Fibroblast of the aortic adventitia (primary cell): ENCODE measurements at places on chromosomes 3 and 15.

- peak; percentile 40 for DNase-seq
These were observed 36.0 kb downstream of the FOXP1 start for GRCh38 chr3:71547249-71548198.

DNA sequence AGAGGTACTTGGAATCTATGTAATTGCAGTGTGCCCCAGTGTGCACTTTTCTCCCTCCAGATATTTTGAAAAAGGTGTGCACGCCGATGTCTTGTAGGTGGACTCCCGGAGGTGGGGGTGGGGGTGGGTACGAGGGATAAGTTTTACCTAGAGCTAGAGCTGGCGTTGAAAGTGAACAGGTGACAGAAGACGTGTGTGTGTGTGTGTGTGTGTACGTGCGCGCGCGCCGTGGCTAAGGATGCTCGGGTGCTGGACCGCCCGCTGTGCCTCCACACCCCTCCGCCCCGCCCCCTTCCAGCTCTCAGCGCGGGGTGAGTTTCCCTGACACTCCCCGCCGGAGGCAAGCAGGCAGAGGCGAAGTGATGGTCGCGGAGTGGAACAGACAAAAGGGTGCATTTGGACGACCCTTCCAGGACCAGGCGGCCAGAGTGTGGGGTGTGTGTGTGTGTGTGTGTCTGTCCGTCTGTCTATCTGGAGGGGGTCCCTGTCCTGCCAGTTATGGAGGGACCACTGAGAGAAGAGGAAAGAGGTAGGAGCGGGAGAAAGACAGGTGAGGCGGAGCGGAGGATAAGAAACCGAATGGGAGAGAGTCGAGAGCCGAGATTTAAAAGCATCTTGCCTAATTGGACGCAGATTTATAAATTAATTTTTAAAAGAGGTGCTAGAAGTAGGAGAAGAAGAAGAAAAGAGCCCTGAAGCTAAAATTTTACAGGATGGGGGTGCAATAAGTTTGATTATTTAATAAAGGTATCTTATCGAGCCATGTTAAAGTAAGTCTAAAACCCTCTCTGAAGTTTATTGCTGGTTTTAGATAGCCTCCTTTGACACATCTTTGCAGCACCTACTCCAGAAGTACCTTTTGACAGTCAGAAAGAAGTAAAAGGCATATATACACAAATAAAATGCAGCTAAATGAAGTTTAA, 335.8 kb upstream of the THRB start:
- DNase-seq: no peak

DNA sequence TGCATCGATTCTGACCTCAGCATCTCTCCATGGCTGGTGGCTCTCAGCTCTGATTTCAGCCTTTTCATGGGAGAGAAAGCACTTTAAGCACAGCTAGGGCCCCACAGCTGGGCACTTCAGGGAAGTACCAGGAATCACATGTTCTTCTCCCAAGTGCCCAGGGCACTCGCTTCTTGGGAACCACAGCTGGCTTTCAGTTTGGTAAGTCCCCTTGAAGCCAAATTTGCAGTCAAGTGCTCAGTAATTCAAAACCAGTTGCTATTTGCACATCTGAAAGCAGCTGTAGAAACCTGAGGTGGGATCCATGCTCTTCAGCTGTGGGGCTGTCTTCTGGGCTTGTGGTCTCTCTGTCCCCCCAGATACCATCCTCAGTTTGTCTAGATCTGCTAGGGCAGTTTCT, 12.8 kb downstream of the GABRA5 start:
- DNase-seq: no peak

- peak; percentile 30 for DNase-seq
These were observed 790 bp downstream of the LAMP3 start for GRCh38 chr3:183161552-183162336.

DNA sequence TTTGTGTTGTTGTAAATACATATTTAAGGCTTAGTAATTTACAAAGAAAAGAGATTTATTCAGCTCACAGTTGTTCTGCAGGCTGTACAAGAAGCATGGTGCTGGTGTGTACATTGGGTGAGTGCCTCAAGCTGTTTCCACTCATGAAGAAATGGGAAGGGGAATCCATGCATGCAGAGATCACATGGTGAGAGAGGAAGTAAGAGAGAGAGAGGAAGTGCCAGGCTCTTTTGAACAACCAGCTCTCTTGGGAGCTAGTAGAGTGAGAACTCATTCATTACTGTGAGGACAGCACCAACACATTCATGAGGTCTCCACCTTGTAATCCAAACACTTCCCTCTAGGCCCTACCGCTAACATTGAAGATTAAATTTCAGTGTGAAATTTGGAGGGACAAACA, 909.2 kb downstream of the NSUN3 start:
- DNase-seq: no peak

- DNase-seq: peak; percentile 6
These were observed 1003.9 kb upstream of the NR2F2 start for GRCh38 chr15:95326431-95327182.

DNA sequence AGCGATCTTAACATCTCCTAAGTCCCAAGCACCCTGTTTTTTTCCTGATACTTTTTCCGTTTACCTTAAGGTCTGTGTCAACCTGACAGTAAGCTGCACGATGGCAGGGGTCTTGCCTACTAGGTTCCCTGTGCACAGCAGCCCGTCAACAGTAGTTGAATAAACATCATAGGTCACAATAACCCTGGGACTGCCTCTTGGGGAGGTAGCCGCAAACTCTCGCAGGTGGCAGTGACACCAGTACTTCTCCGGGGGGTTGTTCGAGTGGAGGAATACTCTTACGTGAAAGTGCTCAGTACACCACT, 365 bp upstream of the PDCD6IP start:
- DNase-seq: no peak

GRCh38 chr3:62805106-62805505, 70.1 kb downstream of the CADPS start:
- DNase-seq: no peak

- DNase-seq: no peak
These were observed 97.4 kb upstream of the KLF13 start for GRCh38 chr15:31228980-31229826.

GRCh38 chr3:5149306-5149880, 27.3 kb downstream of the ARL8B start:
- no peak for DNase-seq

DNA sequence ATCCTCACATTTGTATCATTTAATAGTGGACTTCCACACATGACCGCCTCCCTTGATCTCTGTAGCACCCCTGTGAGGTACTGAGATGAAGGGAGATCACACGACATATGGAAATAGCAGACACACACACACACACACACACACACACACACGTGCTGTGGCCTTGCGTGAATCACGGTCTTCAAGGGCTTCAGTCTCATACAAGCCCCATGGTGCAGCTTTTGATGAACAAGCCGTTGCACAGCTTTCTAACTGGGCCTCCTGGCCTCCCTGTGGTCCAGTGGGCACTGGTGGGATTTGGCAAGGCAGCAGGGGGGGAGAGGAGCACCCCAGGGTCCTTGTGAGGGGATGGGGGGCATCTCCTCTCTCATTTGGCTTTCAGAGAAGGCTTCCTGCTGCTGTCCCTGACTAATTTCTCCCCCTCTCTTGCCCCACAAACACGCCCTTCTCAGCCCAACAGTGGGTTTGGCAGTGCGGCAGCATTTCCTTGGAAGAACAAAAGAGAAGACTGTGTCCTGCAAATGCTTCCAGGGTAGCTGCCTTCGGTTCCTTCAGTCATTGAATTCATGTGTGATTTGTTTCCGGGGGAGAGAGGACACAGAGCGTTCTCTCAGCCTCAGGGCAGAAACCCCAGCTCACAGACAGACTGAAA, 98.7 kb downstream of the SMAD6 start:
- peak; percentile 17 for DNase-seq

- peak; percentile 67 for DNase-seq
These were observed 456.3 kb upstream of the ARRDC4 start for GRCh38 chr15:97504031-97504792.

DNA sequence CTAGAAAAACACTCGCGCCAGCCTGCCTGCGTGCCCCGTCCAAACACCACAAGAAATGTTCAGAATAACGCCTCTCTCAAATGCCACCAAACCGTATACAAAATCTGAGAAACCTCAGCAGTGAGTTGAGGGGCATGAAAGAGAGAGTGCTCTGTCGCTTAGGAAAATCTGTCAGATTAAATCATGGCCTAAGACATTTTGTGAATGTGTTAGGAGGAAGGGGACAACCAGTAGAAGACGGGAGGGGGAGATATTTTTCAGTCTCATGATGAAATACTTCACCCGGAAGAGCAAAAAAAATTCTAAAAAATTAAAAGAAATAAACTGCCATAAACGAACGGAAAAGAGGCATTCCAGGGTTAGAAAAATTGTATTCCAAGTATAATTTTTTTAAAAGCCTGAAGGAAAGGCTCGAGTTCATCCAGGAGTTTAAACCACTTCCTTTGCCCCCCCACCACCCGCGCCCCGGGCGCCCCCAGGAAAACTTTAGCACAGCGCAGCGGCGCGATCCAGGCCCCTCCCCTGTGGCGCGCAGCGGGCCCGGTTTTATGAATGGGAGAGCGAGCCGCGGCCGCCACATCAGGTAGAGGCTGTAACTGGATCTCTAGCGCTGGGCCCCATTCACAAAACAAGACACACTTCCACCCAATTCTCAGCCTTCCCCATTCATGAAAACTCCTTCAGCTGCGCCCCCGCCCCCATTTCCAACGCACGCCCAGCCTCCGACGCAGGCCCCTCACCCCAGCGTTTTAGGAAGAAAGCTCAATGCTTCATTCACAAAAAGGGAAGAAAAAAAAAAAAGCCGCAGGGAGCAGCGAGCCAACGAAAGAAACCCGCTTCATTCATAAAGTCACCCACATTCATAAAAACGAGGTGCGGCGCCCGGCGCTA, 1.4 kb downstream of the ETV5 start:
- peak; percentile 72 for DNase-seq

- DNase-seq: no peak
These were observed 462.7 kb upstream of the ATP11B start for GRCh38 chr3:182330646-182331045.

DNA sequence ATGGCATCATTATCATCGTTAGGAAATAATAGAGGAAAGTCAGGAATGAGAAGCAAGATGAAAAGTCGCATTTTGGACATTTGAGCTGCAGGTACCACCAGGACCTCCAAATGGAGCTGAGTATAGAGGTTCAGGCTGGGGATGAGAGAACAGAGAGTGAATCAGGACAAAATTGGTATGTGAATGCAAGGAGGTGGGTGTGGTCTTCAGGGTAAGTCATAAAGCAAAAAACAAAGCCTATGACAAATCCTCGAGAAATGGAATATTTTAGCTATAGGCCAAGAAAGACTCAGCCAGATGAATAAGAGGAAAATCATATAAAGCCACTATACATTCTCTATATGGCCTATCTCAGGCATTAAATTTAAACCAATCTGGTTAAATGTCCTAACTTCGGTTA, 841.3 kb downstream of the ROBO1 start:
- DNase-seq: no peak

- DNase-seq: peak; percentile 26
These were observed 117.5 kb downstream of the EDEM1 start for GRCh38 chr3:5304789-5305683.

GRCh38 chr3:26682406-26682805, 59.8 kb downstream of the LRRC3B start:
- no peak for DNase-seq

DNA sequence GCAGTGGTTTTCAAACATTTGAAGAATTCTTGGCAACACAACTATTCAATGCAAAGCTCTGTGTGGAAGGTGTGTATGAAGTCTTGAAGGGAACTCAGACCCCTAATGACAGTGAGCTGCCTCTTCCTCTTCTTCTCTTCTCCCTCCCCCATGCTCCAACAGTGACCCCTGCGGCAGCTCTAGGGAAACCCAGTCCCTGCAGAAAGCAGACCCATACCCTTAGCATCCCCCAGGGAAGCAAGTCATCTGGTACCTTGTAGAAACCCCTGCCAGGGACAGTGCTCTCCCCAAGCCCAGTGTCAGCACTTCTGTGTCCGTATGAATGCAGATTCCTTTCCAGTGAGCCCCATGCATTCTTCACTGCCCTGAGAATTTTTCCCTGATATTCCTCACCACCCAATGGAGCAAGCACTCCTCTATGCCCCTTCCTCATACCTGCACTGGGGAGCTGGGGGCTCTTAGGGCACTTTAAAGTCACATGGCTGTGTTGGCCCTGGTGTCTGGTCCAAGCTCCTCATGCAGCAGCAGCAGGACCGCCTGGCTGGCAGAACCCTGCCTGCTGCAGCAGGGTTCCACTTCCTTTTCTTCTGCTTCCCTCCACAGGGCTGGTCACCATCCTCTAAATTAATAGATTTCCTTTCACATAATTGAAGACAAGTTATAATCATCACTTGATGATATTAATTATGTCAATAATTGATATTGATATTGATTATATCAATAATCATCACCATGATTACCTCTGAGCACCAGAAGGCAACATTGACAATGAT, 442.5 kb downstream of the EPHB1 start:
- DNase-seq: no peak

GRCh38 chr3:176051766-176052165, 1145.5 kb downstream of the TBL1XR1 start:
- DNase-seq: no peak

DNA sequence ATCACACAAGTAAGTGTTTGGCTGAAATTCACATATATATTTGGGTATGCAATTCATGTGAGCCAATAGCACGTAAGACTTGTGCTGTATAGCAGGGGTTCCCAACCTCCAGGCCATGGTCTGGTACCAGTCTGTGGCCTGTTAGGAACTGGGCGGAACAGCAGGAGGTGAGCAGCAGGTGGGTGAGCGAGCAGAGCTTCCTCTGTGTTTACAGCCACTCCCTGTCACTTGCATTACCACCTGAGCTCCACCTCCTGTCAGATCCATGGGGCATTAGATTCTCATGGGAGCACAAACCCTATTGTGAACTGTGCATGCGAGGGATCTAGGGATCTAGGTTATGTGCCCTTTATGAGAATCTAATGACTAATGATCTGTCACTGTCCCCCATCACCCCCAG, 59.7 kb downstream of the MAP3K13 start:
- no peak for DNase-seq

- no peak for DNase-seq
These were observed 8.8 kb downstream of the SLC12A8 start for GRCh38 chr3:125203731-125204130.

DNA sequence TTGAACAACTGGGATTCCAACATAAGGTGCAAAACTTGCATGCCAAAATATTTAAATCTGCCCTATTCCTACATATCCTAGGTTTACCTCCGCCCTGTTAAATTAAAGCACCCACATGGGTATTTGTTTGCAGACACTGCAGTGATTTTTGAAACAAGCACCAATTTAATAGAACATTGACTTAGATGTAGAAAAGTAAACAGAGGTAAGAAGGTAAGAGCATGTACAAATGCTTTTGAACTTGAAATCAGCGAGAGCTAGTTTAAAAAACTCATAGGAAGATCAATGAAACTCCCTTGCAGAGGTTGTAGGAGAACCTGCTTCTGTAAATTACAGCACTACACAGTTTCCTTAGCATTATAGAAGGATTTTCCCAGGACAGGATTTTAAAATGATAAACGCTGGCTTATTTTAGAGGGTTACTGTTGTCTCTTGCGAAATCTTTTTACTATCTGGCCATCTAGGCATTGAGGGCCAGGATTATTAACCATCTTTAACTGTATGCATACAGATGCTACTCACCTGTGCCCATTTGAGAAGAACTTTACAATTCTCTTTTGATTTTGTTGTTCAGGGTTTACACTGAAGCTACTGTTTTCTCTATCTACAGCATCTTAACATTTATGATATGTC, 284.8 kb downstream of the FEZF2 start:
- DNase-seq: no peak

GRCh38 chr3:61288446-61288845, 37.2 kb upstream of the FHIT start:
- no peak for DNase-seq

GRCh38 chr3:196423044-196423781, 9.0 kb downstream of the UBXN7 start:
- DNase-seq: peak; percentile 28

GRCh38 chr3:138042043-138042442, 32.1 kb downstream of the CLDN18 start:
- DNase-seq: peak; percentile 75

GRCh38 chr3:170760174-170760526, 109.8 kb downstream of the RPL22L1 start:
- DNase-seq: peak; percentile 71
